Kidney epithelial cell (primary cell): ENCODE measurements at places on chromosomes 12 and 14. TPM values are rescaled to one million over a fixed set of nuclear protein-coding genes. Genes with fewer than 3 reads are reported as not detected.

PRKCH gene
- total RNA-seq: 8.4 and 10.5 TPM in 2 replicates

BDKRB2 gene
- total RNA-seq: 0.89 and 1.2 TPM in 2 replicates

CLEC9A gene
- total RNA-seq: not detected in 2 replicates

CLEC4C gene
- not detected in 2 replicates for total RNA-seq

OR10AD1 gene
- not detected in 2 replicates for total RNA-seq

KRT85 gene
- total RNA-seq: not detected in 2 replicates

SERPINA10 gene
- total RNA-seq: not detected in 2 replicates

GPR132 gene
- 1.7 and 1.9 TPM in 2 replicates for total RNA-seq

SERPINA12 gene
- total RNA-seq: not detected in 2 replicates

WNT5B gene
- 26.4 and 28.5 TPM in 2 replicates for total RNA-seq

INSM2 gene
- not detected in 2 replicates for total RNA-seq

SIX1 gene
- 2.9 and 3.3 TPM in 2 replicates for total RNA-seq

SOCS2 gene
- 30.9 and 33.8 TPM in 2 replicates for total RNA-seq

ABHD12B gene
- total RNA-seq: not detected in 2 replicates

CABP1 gene
- not detected in 2 replicates for total RNA-seq

PRH2 gene
- total RNA-seq: not detected in 2 replicates

GRCh38 chr12:131860472-131861260, 32.5 kb downstream of the MMP17 start:
- DNase-seq: no peak

DNA sequence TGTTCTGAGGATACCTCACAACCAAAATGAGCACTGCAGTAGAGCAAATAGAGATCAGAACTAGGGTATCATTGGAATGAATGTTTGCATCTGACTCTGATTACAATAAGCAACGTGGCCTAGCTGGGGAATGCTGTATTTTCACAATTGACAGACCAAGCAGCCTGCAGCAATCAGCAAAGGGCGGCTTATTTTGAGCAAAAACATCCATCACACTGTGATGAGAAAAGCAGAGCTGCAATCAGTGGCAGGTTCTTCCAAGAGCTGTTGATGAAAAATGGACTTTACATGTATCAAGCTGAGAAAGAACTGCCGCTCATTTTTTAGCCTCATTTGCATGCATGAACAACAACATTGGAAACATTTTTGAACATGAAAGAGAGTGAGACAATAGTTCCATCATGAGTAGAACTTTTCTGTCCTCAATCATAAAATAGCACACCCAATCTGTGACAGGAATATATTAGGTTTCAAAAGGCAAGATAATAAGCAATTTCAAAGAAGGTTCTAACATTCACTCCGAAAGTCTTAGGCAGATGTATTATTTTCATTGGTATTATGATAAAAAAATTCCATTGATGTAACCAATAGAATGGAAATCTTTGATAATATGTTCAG, 249.7 kb upstream of the FBXO33 start:
- DNase-seq: no peak

GRCh38 chr14:37413050-37413449, 182.0 kb downstream of the FOXA1 start:
- no peak for DNase-seq

DNA sequence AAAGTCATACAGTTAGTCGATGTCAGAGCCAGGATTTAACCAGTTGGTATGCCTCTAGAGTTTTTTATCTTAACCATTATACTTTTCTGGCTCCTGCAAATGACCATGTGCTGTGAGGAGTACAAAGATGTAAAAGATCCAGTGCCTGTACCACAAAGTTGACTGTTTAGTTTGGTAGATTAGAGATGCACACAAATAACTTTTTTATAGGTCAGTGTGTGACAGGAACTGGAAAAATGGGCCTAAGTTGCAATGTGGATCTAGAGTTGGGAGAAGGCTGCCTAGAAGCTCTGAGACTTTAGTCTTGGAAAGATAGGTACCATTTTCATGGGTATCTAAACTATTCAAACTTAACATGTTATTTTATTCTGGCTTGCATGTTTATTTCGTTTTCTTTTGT, 32.8 kb upstream of the PPM1H start:
- DNase-seq: no peak

DNA sequence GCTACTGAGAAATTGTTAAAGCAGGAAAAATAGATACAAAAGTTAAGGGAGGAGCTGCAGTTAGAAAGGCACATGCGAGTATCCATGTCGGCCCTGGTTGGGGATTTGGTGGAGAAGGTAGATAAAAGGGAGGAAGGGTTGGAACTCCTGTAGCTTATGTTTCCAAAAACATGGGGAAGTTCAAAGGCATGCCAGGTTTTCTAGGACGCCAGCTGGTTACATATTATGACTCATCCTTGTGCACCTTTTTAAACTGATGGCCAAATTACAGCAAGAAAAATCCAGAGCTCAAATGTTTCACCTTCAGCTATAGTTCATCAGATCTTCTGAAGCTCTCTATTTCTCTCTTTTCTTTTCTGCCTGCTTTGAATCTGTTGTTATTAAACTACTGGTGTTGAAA, 13.2 kb upstream of the MAP4K5 start:
- DNase-seq: no peak

GRCh38 chr12:67765776-67766766, 117.5 kb downstream of the DYRK2 start:
- DNase-seq: peak; percentile 52

- DNase-seq: no peak
These were observed 7.3 kb upstream of the BDKRB2 start for GRCh38 chr14:96197163-96197852.

GRCh38 chr12:92785563-92785950, 82.8 kb downstream of the PLEKHG7 start:
- DNase-seq: no peak

GRCh38 chr12:113919791-113920190, 46.3 kb downstream of the RBM19 start:
- no peak for DNase-seq

DNA sequence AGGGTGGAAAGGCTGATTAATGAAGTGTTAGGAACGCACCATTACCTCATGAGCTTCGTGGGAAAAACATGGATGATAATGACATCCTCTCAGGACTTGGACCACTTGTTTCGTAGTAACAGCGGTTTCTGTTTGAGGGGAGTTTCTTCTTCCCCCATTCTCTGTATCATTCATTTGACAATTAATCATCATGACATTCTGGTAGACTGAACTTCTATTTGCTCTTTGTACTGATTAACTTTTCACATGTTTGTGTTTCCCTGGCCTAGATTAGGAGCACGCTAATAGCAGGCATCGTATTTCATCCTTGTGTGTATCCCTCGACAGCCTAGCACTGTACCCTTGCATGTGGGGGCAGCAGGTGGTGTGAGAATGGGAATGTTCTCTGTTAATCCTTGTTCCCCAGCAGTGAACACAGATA, 8.0 kb downstream of the LRRC74A start:
- DNase-seq: peak; percentile 23

DNA sequence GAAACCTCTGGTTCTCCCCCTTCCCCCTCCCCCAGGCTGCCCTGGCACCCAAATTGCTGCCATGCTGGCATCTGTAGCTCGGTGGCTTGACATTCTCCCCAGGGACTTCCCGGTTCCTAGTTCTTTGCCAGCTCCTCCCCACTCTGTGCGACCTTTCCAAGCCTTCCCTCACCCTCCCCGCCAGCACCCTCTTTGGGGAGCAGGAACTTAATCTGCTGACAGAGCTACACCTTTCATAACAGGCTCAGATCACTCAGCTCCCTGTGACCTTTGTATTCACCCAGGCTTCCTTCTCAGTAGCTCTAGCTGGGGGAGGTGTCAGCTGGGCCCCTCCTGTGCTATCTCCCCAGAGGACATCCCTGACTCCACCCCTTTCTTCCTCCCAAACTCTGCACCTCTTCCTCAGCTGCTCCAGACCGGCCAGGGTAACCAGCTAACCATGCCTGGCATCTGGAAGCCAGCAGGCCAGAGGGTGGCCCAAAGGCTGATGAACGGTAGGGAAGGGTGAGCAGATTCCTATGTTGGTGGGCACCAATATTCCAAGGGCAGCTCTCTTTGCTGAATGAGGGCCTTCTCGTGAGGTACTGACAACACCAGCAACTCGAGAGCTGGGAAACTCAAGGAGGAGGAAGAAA, 1.8 kb upstream of the COX14 start:
- DNase-seq: no peak

DNA sequence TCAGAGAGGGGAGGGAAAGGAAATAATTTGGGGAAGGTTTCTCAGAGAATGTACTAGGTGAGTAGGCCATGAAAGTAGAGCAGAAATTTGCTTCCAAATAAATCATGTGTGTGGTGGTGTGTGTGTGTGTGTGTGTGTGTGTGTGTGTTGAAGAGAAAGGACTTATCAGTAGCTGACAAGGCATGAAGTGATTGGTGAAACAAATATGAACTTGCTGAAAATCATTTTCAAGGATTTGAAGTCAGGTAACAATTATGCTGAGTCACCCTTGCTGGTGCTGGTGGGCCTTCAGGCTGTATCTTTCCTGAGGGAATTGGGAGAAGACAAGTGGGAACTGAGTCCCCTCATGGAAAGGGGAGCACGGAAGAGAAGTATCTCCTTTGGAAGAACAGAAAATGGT, 55.5 kb downstream of the HSD17B6 start:
- no peak for DNase-seq

GRCh38 chr14:81423504-81423903, 23.4 kb upstream of the STON2 start:
- DNase-seq: no peak

DNA sequence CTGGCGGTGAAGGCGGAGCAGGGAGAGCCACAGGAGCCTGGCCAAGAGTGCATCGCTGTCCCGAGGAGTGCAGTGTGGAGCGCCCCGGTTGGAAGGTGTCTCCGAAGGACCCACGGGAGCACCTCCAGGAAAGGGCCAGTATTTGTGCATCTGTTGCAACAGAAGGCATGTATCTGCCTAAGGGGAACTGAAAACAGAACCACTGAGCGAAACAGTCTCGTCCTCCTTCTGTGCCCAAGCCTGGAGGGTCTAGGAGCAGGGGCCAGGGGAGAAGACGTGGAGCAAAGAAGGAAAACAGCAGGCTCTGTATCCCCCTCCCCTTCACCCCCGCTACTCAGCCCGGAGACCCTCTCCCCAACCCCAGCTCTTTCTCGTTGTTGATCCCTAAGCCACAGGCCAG, 5.3 kb upstream of the LRRC10 start:
- DNase-seq: no peak

DNA sequence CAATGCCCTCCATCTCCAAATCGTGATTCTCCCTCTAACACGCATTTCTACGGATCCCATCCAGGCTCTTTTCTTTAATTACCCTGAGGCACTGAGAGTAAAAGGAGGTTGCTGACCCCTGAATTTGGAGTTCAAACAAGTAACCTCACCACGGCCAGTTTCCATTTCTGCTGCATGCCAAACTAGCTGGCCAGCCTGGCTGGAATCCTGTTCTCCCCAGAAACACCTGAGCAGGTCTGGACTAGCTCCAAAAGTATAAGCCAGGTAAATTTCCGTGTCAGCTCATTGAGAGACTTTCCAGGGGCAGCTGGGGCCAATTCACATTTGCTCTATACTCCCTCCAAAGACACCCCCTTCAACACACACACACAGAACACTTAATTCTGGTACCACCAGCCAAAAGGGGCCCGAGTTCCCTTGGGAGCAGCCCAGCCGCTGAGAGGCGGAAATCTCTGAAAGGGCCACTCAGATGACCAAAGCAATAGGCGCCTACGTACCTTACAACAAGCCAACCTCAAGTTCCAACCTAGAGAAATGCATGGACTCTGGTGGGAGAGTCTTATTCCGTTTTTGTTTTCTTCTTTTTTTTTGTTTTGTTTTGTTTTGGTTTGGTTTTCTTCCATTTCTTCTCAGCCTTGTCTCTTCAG, 131.4 kb downstream of the NDUFA12 start:
- no peak for DNase-seq

- no peak for DNase-seq
These were observed 24.0 kb upstream of the RIC8B start for GRCh38 chr12:106750524-106750923.

DNA sequence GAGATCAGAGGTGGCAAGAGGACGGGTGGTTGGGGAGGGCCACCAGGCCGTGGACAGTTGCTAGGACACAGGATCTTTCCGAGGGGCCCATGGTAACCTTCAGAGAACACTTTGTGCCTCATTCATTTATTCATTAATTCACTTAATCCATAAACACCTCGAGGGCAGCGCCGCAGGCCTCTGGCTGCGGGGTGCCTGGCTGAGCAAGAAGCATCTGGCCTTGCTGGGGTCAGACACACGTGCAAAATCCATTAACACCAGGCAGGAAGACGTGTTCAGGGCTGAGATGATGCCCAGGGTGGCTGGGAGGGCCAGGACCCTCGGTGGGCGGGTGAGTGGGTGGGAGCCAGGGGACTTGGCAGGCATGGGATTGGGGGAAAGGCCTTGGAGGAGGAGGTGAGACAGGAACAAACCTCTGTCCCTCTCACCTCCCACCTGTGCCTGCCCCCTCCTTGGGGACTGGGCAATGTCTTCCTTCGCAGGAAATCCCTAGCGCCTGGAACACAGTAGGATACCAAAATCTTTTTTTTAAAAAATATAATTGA, 6.6 kb upstream of the DLK1 start:
- no peak for DNase-seq

- no peak for DNase-seq
These were observed 117.9 kb upstream of the PZP start for GRCh38 chr12:9326085-9326484.

DNA sequence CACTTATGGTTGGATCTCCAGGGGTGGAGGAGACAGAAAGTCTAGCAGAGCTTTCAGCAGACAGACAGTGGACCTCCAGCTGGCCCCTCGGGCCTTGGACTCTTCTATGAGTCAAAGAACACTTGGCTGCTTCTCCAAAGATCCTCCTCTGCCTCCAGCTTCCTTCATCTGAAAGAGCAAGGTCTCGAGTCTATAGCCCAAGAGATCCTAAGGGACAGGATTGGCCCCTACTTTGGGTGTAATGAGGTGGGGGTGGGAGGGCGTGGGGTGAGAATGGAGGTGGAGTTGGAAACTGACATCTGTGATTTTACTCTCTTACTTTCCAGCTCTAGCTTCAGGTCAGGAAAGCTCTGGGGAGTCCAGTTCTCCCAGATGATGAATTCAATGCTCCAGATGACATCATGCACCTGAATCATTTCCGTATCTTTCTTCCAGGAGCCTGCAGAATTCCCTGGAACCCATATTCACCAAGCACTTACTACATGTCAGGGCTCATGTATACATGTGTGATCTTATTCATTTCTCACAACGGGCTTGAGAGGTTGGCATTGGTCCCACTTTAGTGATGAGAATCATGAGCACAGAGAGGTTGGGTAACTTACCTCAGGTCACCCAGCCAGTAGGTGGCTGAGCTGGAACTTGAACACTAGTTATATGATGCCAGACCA, 10.2 kb upstream of the PGF start:
- no peak for DNase-seq
